ENCODE measurements at places on chromosomes 5 and 9.

GRCh38 chr5:79842006-79842881, 148.8 kb downstream of the MTX3 start:
- DNase-seq: no peak

GRCh38 chr5:50365426-50366251, 75.4 kb downstream of the EMB start:
- no peak for DNase-seq

- no peak for DNase-seq
These were observed 20.2 kb downstream of the OCLN start for GRCh38 chr5:69512740-69513260.

DNA sequence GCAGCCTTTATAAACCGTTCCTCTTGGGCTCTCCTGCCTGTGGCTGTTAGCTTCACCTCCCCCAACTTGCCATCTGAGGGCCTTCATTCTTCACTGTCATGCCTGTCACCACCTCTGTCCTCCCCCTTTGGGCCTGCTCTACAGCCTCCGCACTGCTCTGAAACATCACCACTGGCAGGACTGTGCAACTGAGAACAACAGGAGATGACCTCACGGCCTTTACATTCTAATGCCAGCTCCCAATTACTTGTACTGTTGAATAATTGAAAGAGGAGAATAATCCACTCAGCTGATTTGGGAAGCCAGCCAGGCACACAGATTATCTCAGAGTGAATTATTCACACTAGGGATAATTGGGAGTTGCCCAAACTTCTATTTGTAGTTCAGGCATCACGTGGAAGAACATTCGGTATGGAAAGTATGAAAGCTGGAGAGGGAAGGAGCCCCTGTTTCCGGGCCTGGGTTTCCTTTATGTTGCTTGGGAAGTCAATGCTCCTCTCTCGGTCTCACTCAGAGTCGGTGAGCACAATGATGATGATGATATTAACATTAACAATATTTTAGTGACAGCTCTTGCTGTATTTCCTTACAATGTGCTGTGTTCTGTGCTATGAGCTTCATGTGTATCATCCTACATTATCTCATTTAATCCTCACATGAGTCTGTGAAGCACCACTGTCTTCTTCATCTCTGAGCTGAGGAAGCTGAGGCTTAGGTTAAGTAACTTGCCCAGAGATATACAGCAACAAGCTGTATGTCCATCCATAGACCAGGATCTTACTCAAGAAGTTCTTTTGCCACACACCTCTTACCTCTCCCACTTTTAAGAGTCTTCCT, 99.3 kb upstream of the LRRTM2 start:
- DNase-seq: peak; percentile 22

GRCh38 chr5:142661957-142662356, 23.9 kb downstream of the FGF1 start:
- no peak for DNase-seq

GRCh38 chr9:130173666-130173983, 1.4 kb downstream of the NCS1 start:
- no peak for DNase-seq

GRCh38 chr9:108142504-108143201, 653.1 kb upstream of the KLF4 start:
- DNase-seq: no peak

DNA sequence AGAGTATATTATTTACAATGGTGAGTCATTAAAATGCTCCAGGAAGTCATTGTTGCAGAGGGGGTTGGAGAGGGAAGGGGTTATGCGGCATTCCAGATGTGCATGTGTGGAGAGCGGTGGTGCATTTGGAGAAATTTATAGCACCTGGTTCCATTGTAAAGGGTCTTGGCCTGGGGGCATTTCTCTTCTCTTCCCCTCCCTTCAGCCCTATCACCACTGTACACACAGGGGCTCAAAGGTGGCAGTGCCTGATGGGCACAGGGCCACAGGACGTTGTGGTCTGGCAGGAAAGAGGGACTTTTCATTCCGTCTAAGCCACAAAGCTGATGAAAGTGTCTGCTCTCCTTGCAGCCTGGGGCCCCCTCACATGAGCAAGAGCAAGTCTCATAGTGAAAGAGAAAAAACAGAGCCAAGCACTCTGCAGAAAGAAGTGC, 442.4 kb upstream of the ZNF462 start:
- DNase-seq: no peak

- DNase-seq: no peak
These were observed 162.2 kb downstream of the GADD45G start for GRCh38 chr9:89766991-89767390.

- peak; percentile 6 for DNase-seq
These were observed 30.9 kb upstream of the SLC46A2 start for GRCh38 chr9:112921549-112921948.

GRCh38 chr5:177132136-177133095, 1.2 kb upstream of the NSD1 start:
- no peak for DNase-seq

DNA sequence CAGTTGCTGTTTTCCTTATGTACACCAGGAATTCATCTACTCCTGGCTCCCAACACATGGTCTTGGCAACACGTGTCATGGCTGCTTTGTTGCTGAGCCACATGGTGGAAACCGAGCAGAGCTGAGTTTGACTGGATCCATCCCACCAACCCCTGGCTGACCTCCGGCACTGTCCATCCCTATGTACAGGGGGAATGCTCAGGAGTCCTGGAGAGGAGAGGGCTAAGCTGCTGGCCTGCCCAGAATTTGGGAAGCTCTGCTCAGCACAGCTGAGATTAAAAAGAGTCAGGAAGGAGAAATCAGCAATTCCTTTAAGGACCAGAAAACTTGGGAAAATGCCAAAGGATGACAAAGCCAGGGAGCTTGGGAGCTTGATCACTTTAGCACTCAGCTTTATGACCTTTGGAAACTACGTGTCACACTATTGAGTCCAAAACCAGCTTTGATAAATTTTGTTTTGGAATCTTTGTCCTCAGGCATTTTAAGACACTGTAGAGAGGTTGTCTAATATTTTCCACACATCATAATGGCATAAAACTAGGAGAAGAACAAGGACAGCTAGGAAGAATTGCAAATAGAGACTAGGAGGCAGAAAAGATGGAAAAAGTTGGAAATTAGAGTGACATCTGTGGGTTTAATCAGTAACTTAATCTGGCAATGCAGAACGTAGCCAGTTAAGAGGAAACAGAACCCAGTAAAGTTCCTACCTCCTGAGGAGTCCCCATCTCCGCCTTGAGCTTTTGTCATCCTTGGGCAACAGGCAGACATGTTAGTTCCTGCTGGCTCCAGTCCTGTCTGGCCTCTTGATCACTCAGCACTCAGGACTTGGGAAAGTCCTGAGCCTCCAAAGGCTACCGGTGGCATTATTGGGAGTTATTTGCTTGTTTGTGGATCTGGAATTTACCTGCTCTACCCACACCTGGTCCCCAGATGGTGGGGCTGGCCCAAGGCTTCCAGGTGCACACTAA, 62.5 kb upstream of the PLPP1 start:
- no peak for DNase-seq

DNA sequence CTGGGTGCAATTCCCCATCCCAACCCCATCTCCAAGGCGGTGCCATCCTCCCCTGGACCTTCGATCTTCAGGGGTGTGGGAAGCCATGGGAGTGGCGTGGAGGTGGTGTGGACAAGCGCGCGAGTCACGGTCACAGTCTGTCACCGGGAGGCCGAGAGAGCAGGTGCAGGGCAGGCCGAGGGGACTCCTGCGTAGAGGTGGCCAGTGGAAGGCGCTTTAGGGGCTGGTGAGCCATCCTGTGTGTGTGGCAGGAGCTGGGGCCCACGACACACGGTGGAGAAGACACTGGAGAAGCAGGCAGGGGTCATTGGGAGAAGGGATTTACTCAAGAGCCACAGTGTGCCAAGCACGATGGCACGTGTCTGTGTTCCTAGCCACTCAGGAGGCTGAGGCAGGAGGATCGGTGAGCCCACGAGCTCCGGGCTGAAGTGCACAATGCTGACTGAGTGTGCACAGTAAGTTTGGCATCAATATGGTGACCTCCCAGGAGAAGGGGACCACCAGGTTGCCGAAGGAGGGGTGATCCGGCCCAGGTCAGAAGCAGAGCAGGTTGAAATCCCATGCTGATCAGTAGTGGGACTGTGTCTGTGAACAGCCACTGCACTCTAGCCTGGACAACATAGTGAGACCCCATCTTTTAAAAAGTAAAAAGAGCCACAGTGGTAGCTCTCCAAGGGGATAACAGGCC, 145.1 kb upstream of the PHYKPL start:
- no peak for DNase-seq

DNA sequence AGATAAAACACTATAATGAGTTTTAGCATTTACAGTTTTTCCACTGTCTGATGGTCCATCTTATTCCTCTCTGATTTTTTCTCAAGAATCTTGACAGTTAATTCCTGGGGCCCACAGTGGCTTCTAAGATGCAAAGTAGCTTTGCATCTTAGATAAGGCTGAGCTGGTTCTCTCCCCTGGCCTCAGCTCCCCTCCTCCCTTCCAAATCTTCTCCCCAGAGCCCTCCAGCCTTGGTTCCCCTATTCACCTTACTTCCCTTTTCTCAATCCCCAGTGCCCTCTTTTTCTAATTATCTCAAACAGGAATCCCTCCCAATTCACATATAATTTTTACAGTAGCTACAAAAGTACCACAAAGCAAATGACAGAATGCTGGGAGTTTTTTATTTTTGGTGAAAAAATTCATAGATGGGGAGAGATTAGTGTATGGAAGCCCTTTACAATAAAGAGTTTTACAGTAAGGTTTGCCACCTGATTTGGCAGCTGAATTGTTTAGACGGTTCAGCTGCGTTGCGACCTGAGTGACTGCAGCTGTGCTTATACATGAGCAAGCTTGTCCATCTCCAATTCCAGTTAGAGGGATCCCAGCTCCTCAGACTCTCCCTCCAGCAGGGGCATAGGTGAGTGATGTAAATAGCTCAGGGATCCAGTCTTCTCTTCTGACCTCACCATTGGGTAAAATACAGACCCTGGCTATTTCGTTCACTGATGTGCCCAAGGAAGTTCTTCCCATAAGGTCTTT, 51.4 kb upstream of the CKMT2 start:
- DNase-seq: no peak
